Left lung (tissue), 14 donors: ENCODE measurements at places on chromosomes 3 and 15. TPM values are rescaled to one million over a fixed set of nuclear protein-coding genes. Genes with fewer than 3 reads are reported as not detected.

AGBL1 gene
- total RNA-seq: 3.3 TPM

DAZL gene
- total RNA-seq: not detected

GABRR3 gene
- not detected for total RNA-seq

SCAANT1 gene
- total RNA-seq: not detected

DNA sequence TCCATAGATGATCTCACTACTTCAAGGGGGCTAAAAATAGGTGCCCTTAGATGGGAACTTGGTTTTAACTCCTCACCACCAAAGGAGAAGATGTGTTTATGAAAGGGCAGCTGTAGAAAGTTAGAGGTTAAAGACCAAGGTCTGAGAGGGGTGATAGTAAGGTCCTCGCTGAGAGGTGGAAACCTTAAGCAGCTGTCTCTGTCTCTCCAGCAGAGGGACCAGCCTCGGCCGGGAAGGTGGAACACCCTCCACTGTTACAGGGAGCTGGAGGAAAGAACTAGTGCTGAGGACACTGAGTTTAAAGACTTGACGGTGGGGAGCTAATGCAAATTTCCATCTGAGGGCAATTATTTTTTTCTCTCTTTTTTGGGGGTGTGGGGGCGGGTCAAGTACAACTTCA lies 8.9 kb upstream of the RLBP1 start:
- DNase-seq: no peak
- no peak overlapping the region for H3K27ac ChIP-seq
- no peak overlapping the region for H3K4me3 ChIP-seq
- no peaks in the 10 kb centered on the region for H3K27me3 ChIP-seq
- no peaks in the 10 kb centered on the region for H3K4me1 ChIP-seq

DNA sequence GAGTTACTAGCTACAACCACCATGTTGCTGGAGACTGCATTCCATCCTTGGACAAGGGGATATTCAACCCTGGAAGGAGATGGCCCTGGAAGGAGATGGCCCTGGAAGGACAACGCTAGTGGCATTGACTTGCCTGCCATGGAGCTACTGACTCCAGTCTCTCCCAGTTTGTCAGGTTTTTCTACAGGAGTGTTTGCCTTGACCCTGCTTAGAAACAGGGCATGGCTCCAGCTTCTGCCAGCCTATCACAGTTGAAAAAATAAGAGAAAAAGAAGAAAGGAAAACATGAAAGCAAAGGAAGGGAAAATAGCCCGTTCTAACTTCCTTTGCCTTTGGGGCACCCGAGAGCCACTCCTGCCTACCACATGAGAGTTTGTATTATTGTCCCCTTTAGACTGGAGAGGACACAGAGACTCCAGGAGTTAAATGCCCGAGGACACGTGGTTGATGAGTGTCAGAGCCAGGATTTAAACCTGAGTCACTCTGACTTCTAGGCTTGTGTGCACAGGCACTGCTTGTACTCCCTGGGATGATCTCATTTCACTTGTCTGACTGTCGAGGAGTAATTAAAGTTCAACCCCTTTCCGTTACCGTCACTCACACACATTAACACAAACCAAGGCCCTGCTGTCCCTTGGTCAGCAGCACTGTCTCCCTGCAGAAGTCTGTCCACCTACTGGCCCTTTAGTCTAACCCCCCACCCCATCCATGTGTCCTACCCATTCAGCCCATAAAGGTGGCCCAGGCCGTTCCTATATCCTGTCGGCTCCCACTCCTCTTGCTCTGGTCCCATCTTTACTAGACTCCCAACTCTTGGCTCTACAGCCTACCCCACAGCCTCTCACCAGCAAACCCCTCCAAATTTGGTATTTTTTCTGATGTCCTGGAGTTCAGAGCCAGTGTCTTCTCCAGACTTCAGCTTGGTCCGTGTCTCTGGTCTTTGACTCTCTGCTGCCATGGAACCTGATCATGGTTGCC lies 46.1 kb downstream of the C2CD4A start:
- no peak overlapping the region for H3K4me3 ChIP-seq
- no peaks in the 10 kb centered on the region for H3K36me3 ChIP-seq
- no peak for DNase-seq
- no peaks in the 10 kb centered on the region for H3K27me3 ChIP-seq
- H3K4me1 ChIP-seq: no peaks in the 10 kb centered on the region

DNA sequence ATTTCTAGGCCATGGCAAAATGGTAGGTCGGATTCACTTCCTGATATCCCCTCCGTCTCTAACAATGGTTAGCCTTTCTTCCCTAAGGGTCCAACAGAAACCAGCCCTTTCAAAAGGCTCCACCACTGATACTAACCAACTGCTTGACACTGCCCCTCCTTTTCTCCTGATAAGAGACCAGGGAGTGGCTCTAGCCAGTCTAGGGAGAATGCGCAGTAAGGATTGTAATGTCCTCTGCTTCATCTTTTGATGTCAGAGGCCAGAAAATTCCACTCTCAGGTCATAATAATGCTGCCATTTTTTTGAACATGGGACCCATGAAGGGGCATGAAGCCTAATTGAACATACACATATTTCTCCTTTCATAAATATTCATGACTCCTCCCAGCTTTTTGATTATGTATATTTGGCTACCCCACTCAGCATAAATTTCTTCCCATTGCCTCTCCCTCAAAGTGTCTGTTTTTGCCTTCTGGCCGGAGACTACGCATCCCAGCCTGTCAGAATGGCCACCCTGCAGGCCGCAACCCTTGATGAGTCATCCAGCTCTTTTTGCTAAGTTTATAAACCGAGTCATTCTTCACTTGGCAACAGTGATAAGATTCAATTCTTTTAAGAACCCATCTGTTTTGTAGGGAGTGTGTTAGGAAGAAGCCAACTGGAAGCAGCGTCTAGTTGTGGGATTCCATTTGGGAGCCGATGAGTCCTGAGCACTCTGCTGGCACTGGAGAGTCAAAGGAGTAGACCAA lies 189.0 kb upstream of the MCTP2 start:
- H3K4me3 ChIP-seq: no peak overlapping the region
- no peaks in the 10 kb centered on the region for H3K36me3 ChIP-seq
- DNase-seq: no peak
- no peak overlapping the region for H3K27ac ChIP-seq

DNA sequence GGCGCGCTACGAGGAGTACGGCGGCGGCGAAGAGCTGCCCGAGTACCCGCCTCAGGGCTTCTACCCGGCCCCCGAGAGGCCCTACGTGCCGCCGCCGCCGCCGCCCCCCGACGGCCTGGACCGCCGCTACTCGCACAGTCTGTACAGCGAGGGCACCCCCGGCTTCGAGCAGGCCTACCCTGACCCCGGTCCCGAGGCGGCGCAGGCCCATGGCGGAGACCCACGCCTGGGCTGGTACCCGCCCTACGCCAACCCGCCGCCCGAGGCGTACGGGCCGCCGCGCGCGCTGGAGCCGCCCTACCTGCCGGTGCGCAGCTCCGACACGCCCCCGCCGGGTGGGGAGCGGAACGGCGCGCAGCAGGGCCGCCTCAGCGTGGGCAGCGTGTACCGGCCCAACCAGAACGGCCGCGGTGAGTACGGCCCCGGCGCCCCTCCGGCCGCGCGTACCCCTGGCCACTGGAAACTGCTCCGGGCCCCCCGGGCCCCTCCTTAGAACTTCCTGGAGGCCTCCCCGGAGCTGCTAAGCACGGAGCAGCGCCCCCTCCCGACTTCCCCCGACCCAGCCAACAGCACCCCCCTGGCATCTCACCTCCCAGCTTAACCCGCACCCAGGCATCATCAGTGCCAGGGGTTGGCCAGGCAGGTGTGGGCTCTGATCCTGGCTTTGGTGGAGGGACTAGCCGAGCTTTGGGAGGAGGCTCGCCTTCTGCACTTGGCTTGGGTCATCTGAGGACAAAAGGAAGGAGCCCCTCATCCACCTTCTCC lies 1.4 kb downstream of the LOXL1 start:
- peak; percentile 62 for DNase-seq
- peak overlapping the region; percentile 50 for H3K4me3 ChIP-seq
- H3K27me3 ChIP-seq: no peaks in the 10 kb centered on the region

DNA sequence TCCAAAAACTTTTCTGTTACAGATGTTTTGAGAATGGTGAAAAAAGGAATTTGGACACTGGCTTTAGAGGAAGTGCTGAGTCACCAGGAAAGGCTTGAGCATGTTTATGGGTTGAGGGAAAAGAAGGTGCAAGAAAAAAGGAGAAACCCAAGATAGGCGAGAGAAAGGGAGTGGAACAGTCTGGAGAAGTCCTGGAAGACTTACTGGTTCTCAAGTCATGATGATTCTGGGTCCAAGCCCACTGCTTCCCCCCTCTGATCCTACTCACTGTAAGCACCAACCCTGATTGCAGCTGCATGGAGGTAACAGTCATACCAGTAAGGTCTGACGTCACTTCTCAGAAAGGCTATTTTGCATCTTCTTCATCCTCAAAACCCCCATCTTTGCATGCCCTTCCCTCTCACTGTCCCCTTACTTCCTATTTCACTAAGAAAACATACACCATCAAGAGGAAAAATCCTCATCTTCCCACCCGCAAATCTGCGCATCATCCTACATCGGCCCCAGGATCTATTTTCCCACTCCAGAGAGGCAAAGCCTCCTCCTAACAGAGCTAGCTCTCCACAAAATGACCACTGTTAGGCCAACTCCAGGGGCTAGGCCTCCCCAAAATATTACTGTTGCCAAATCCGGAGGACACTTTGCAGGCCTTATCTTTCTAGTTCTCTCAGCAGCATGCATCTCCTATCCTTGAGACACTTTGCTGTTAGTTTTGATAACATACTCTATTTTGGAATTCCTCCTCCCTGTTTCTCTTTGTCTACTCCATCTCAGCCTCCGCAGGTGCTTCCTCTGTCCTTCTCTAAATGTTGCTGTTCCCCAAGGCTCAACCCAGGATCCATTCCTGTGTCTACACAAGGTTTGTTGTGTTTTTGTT lies 3.2 kb upstream of the ATP13A3 start:
- H3K27ac ChIP-seq: peak overlapping the region; percentile 83
- H3K27me3 ChIP-seq: no peaks in the 10 kb centered on the region
- DNase-seq: no peak
- H3K36me3 ChIP-seq: no peaks in the 10 kb centered on the region
- peaks cover 72% of the 10 kb centered on the region for H3K4me1 ChIP-seq

- no peaks in the 10 kb centered on the region for H3K36me3 ChIP-seq
- H3K27ac ChIP-seq: no peak overlapping the region
These were observed 589.8 kb upstream of the DPPA4 start for GRCh38 chr3:109927161-109927560.
